ENCODE measurements at places on chromosomes 13 and 19.
A peak's percentile ranks its signal among the peaks of the same experiment; 100 is the strongest.

- no peak for DNase-seq
Measured at GRCh38 chr19:48635263-48635965, 1.8 kb downstream of the DBP start.

- DNase-seq: no peak
Measured at GRCh38 chr19:33399745-33400681, 26.5 kb downstream of the CEBPG start.

GRCh38 chr19:40862785-40863184 is 12.5 kb upstream of the CYP2A6 start:
- no peak for DNase-seq

GRCh38 chr13:28746287-28746612 is 27.5 kb upstream of the SLC46A3 start:
- no peak for DNase-seq

DNA sequence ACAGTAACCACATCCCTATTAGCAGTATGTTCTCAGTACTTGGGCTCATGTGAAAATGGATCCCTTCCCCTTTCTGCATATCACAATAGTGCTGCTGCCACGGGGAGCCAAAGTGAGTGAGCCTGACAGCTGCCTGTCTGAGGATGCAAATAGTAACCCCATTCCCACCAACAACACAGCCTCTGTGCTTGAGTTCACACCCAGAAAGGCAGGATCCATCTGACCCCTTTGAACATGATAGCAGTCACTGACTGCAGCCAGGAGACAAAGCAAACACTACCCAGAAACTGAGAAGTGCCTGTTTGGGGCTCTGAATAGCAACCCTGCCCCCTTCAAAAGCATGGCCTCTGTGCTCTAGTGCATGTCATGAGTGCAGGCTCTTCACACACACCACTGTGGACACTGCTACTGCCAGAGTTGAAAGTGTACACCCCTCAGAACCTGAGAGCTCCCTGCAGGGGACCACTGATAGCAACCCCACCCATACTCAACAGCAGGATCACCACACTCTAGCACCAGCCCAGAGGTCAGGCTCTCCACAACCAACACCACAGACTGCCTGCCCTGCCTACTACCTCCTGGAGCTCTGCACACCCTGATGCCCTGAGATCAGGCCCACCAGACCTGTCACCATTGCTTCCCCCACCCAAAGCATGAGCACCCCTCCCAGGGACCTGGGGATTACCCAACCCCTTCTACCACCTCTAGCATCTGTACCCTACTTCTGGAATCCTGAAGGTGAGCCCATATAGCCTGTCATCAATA is 1563.5 kb upstream of the PRR20A start:
- DNase-seq: no peak

GRCh38 chr19:46297700-46298478 is 1.0 kb downstream of the HIF3A start:
- peak; percentile 13 for DNase-seq

GRCh38 chr13:58376349-58376748 is 744.8 kb downstream of the PCDH17 start:
- no peak for DNase-seq

GRCh38 chr13:110109910-110110309 is 197.0 kb downstream of the COL4A1 start:
- no peak for DNase-seq

GRCh38 chr13:51818781-51819511 is 15.0 kb upstream of the DHRS12 start:
- no peak for DNase-seq

DNA sequence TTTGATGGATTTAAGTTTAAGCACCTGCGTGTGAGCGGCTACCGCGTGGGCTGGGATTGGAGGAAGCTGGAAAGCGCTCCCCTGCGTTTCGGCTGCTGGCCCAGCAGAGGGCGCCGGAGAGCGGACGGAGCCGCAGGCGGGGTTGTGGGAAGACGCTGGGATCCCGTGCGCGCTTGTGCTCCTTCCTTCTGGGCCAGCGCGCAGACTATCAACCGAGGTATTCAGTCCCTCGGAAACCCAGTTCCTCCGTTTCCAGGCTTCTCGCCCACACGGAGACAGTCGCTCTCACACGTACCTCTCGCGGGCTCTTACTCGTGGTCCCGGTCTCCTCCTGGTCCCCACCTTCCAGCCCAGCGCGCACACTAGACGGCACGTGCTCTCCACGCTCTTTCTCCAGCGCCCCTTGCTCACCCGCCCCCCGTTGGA is 28.8 kb downstream of the EPN1 start:
- DNase-seq: no peak

DNA sequence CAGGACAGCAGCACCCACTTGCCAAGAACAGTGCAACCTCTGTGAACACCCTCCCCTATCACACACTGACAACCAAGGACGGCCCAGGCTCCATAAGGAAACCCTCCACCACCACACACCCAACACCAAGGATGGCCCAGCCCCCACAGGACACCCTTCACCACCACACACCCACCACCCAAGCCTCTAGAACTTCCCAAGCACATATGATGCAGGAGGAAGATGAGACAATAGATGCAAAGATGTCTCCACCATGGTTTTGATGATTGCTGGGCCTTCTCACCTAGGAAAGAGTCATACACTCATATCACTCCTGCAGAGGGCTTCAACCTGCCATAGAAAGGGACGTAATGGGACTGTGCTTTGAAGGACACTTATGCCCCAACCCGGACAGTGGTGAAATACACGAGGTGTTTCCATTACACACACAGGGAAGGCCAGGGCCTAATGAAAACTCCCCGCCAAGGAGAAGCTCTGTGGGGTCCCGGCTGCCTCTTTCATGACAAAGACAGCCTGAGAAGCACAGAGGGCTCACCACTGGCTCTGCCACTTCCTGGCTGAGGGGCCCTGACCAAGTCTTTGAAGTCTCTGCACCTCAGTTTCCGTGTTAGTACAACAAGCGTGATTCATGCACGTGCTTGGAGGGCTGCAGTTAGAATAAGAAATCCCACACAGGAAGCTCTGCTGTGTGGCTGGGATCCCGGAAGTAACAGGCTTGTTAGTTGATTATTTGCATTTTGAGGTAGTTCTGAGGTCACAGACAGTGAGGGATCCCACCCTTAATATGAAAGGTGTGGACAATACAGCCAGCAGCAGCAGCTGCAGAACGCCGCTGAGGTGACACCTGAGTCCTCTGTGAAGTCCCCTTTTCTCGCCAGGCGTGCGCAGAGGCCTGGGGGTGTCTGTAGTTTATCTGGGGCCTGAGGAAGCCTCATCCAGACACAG is 61.9 kb upstream of the ATP12A start:
- DNase-seq: no peak

Measured in DMS 273 treated with DMSO at 0.1 percent for 48 hours (cell line).